Coronary artery (tissue), 2 donors: ENCODE measurements at places on chromosomes 13 and 19.
A peak's percentile ranks its signal among the peaks of the same experiment; 100 is the strongest.

- no peak for DNase-seq
Measured at GRCh38 chr13:31001647-31002046, 69.2 kb downstream of the TEX26 start.

DNA sequence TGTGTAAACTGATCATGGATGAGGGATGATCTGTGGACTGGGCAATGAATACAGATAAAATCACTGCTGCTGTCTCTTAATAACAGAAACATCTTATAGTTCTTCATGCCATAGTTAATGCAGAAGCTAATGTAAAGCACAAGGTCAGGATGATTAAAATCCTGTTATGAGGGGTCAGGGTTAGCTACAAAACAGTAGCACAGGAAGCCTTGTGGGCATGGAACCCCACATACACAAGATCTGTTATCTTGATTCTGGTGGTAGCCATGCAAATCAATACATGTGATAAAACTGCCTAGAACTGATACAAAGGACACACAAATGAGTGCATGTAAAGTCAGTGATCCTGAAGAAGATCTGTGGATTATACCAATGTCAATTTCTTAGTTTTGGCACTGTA lies 96.4 kb downstream of the KLF12 start:
- DNase-seq, result no peak

- no peak for DNase-seq
Measured at GRCh38 chr13:23715762-23716235, 145.6 kb downstream of the TNFRSF19 start.

DNA sequence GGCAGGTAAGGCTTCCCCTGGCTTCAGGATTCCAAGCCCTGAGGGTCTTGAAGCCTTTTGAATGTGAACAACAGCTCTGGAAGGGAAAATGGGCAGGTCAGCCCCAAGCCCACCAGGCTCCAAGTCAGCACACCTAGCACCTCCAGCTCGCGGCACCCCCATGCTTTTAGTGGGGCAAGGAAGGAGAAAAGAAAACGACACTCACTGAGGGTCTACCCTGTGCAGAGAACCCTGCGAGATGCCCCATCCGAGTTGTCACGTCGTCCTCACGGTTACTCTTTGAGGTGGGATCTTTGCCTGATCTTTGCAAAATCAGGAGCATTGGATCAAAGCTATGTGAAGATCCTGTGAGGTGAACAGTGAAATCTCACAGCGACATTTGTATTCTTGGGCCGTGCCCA lies 5.7 kb upstream of the F10 start:
- DNase-seq, result peak; percentile 49

- no peak for DNase-seq
Measured at GRCh38 chr13:48156466-48156865, 61.6 kb upstream of the MED4 start.

DNA sequence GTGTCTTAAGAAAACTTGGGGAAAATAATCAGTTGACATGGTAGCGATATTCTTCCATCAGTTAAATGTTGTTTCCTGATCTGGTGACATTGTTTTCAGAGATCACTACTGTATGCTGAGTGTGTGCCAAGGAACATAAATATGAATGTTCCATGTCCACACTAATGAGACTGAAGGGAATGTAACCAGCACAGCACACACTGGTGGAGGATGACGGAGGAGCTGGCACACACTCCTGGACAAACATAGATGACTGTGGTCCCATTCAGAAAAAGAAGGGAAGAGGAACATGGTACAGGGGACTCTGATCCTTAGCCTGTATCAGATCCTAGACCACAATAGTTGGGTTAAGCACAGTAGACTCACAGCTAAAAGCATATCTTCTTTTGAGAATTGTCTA lies 574.8 kb downstream of the MYO16 start:
- DNase-seq, result no peak

GRCh38 chr19:30344446-30345425 lies 27.4 kb upstream of the ZNF536 start:
- no peak for DNase-seq

GRCh38 chr13:22161871-22162270 lies 491.0 kb downstream of the FGF9 start:
- no peak for DNase-seq

- no peak for DNase-seq
Measured at GRCh38 chr19:5953680-5954213, 24.2 kb downstream of the RANBP3 start.

GRCh38 chr13:76886005-76886291 lies 257 bp downstream of the KCTD12 start:
- DNase-seq, result no peak

GRCh38 chr19:9622531-9622930 lies 1.5 kb upstream of the ZNF561 start:
- no peak for DNase-seq

DNA sequence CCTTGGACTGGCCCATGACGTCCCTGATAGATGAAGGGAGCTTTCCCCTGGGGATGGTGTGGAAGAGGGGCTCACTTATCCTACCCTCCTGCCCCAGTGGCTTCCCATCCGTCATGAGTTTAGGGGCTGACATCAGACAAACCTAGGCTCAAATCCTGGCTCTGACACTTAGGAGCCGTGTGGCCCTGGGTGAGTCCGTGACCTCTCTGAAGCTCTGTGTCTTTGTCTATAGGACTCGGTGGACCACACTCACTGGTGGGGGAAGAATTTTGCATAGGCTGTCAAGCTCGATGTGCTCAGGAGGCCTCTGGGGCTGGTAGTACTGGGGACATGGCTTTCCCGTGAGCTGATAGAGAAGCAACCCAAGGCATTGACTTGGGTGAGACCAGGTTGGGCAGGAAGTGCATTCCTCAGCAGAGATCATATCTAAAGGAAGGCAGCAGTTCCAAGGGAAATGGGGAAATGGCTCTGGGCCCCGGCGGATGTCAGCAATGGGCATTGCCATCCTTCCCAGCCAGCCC lies 17.4 kb upstream of the AP1M2 start:
- DNase-seq, result no peak

DNA sequence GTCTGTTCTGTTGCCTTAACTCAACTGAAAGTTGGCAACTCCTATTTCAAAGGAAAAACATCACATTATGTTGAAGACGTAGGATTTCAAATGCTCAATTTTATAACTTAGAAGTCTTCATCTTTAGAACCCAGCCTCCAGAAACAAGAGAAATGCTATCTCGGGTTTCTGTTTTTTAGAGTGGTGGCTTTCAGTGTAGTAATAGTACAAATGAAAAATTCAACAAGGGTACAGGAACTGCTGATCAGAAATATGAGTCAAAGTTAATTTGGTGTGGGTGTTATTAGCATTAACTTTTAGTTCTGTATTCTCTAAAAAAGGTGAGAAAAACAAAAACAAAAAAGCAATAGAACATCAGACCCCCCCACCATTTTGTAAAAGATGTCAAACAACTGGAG lies 56.6 kb upstream of the FLT1 start:
- no peak for DNase-seq

- DNase-seq, result no peak
Measured at GRCh38 chr19:1923319-1923718, 17.7 kb upstream of the CSNK1G2 start.

DNA sequence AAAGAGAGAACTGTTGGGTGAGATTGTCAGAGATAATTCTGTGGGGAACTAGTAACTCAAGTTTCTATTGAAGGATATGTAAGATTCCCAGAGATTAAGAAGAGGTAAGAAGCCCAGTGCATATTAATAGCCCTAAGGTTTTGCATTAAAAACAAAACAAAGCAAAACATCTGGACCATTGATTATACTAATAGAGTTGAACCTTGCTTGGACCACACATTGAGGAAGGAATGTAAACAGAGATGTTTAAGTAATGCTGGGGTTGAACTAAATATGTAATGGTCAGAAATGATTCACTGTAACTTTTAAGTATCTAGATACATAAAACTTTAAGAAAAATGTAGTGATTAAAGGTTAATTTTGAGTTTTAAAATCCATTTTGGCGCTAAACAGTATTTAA lies 1770.0 kb downstream of the PCDH9 start:
- no peak for DNase-seq

DNA sequence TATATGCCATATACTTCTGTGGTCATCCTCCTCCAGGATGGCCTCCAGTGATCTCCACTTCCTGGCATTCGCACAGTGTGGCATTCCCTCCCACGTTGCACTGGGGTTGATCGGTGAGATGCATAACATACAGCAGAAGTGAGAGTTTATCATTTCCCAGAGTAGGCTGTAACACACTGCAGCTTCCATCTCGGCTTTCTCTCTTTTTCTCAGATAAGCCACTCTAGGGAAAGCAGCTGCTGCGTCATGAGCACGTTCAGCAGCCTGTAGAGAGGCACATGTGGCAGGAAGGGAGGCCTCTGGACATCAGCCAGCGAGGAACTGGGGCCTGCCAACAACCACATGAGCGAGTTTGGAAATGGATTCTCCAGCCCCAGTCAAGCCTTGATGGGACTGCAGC lies 807.1 kb downstream of the DIAPH3 start:
- no peak for DNase-seq

DNA sequence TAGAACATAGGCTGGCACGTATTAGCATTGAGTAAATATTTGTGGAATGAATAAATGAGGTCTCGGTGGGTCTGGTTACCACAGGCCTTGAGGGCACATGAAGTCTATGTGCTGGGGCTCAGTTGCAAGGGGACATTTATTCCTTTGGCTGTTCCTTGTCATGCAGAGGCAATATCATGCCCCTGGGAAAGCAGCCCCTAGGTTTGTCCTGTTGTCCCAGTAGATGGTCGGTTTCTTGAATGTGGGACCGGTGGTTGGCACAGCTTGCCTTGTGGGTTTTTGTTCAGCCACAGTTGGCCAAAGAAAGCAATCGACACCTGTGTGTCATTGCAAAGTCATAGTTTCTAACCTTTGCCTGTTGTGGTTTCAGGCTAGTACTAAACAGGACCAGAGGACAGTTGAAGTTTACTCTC lies 24.7 kb upstream of the GPR183 start:
- no peak for DNase-seq

- DNase-seq, result no peak
Measured at GRCh38 chr13:101181076-101181685, 235.1 kb downstream of the NALCN start.

DNA sequence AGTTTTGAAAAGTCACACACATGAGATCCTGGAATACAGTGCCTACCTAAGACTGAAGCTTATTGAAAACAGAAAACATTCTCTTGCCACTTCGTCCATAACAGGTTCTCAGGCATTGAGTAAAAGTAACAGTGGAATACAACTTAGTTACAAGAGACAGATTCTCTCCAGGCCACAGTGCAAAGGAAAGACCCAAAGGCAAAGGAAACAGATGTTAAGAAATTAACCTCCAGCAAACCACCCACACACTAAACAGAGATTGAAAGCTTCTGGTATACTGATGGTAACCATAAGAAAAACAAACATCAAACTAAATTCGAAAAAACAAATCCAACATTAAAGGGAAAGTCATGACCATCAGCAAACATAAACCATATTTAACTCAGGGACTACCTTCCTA lies 914.7 kb downstream of the SLITRK5 start:
- DNase-seq, result no peak

GRCh38 chr13:93361703-93362102 lies 135.1 kb downstream of the GPC6 start:
- DNase-seq, result no peak

DNA sequence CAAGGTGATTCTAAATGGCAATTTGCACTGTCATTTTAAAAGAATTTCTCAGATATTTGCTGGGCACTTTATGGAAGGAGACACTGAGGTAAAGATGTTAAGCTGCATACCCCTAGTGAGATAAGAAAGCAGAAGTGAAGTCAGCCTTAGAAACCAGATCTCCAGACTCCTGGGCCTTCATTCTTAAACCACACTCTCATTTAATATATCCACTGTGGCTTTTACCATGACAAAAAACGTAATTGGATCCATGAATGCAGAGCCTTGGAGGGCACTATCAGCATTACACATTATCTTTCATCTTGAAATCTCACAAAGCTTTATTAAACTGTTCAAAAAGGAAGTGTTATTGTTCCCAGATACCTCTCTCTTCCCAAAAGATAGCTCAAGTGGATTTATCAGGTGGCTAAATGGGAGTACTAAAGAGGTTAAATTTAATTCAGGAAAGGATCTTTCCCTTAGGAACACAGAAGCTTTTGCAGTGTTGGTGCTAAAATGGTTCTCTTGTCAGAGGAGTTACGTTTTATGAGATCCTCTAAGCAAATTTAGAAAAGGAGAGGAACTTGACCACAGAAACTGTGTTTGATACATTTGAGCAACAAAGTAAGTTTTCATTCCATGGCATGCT lies 1060.4 kb downstream of the EFNB2 start:
- no peak for DNase-seq

- no peak for DNase-seq
Measured at GRCh38 chr19:40948580-40949299, 42.3 kb upstream of the CYP2B6 start.

GRCh38 chr19:9945319-9945966 lies 9.1 kb upstream of the OLFM2 start:
- DNase-seq, result peak; percentile 91

GRCh38 chr19:19101540-19101939 lies 36.7 kb downstream of the TMEM161A start:
- no peak for DNase-seq

GRCh38 chr13:107209824-107210722 lies 642.1 kb upstream of the ARGLU1 start:
- no peak for DNase-seq

DNA sequence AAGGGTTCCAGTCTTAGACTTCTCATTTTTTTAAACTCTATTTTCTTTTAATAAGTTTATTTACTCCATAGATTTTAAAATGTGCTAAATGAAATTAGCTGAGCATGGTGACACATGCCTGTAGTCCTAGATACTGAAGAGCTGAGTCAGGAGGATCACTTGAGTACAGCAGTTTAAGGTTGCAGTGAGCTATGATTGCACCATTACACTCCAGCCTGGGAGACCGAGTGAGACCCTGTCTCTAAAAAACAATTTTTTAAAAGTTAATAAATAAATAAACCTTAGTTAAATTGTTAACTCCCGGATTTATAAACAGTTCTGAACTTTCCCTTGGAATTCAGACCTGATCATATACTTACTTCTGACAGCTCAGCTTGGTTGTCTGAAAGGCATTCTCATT lies 32.5 kb downstream of the PCDH20 start:
- no peak for DNase-seq

DNA sequence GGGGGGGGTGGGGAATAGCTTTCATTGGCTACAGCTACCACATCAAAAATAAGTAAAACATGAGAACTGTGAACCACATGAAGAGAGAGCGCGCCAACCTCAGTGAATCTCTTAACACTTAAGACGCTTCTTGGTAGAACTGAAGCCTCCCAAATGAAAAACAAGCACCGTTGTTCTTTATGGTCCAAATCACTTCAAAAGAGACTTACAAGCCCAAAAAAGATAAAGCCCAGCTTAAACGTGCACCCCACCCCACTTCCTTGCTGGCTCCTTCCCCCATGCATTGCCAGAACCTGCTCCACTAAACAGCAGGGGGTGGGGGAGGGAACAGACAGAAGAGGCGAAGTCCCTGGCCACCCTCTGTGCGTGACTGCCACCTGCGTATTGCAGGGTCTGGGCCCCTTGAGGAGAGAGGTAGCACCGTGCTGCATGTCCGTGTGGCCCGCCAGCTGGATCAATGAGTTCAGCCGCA lies 479.1 kb downstream of the FOXO1 start:
- no peak for DNase-seq
